ENCODE measurements at places on chromosomes 2 and 18. TPM values are rescaled to one million over a fixed set of nuclear protein-coding genes. Genes with fewer than 3 reads are reported as not detected.

PKDCC gene
- 12.3 TPM for total RNA-seq

TUBB6 gene
- 254 TPM for total RNA-seq

CAVIN2 gene
- 1.4 TPM for total RNA-seq

TUBA3E gene
- total RNA-seq = not detected

CEBPZOS gene
- 27.5 TPM for total RNA-seq

CRYGD gene
- total RNA-seq = not detected

ITSN2 gene
- total RNA-seq = 44.8 TPM

LRP1B gene
- total RNA-seq = 0.13 TPM

HRH4 gene
- 0.11 TPM for total RNA-seq

CCDC148 gene
- 1.5 TPM for total RNA-seq

CCDC74B gene
- 5.6 TPM for total RNA-seq

IKZF2 gene
- total RNA-seq = 6.8 TPM

RNF149 gene
- total RNA-seq = 75.8 TPM

DYNAP gene
- total RNA-seq = not detected

PSMD14 gene
- total RNA-seq = 72.3 TPM

GALM gene
- 24.4 TPM for total RNA-seq

EVX2 gene
- total RNA-seq = not detected

IL36G gene
- total RNA-seq = not detected

TRAF3IP1 gene
- 10.3 TPM for total RNA-seq

GPR75 gene
- total RNA-seq = 4.5 TPM

GCC2 gene
- total RNA-seq = 45.5 TPM
